ENCODE measurements at places on chromosomes 11 and 22.

DNA sequence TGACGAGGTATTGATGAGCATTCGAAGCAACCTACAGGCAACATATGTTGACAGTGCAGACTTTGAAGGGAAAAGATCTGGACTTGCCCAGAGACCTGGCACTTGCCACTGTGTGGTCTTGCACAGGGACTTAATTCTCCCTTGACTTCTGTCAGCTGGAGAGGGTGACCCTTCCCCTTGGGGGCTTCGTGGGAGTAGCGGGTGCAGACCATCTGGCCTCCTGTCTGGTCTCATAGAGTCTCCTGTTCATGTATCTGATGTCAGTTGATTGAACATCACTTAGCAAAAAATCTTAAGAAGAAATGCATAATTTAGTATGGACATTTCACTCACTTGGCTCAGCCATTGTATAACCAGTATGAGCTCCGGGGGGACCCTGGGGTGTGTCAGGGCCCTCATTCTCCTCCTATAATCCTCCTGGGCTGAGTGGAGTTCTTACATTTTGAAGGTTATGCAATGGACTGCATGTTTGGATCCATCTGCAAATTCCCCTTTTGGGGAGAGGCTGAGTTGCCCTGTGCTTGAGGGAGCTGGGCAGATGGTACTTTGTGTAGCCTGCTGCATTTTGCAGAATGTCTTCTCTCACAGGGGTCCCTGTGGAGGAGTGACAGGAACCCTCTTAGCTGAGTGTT lies 13.0 kb downstream of the BCR start:
- no peak for DNase-seq

DNA sequence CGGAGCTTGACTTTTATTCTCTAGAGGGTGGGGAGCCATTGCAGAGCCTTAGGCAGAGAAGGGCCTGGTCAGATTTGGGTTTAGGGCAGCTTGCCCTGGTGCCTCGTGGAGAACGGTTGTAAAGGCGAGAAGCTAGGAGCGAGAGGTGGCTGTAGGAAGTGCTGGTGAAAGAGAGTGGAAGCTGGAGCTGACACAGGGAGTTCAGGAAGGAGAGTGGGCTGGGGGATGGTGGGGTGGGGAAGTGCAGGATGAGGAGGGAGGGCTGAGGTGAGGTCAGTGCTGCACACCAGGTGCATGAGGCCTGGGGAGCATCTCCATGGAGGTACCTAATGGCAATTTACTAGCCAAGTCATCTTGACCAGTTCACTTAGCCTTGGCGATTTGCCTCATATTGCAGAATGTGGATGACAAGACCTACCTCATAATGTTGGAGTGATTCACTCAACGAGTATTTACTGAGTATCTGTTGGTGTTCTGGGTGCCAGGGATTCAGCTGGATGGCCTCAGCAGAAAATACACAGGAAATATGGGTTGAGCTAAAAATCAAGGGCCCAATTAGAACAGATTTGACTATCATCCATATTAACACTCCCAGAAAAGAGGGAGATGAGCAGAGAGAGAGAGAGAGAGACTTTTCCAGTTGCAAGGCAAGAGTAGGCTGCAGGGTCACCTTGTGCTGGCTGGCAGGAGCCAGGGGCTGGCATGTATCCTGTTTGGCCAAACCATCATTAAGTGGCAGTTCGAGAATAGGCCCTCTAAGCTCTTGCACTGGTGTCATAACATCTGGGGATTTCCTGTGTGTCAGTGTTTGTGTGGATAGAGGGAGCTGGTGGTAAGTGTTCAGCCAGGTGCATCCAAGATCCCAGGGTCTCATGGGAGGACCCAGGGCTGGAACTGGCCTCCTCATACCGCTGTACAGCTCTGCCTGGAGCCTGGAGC lies 44.4 kb upstream of the CLDN5 start:
- DNase-seq = no peak

- DNase-seq = no peak
Measured at GRCh38 chr11:5700421-5701054, 10.9 kb downstream of the TRIM22 start.

GRCh38 chr11:44893308-44893822 lies 57.3 kb downstream of the TP53I11 start:
- DNase-seq = no peak

- no peak for DNase-seq
Measured at GRCh38 chr11:93659841-93660240, 1.6 kb upstream of the CEP295 start.

- no peak for DNase-seq
Measured at GRCh38 chr11:101487775-101488174, 96.0 kb downstream of the TRPC6 start.

DNA sequence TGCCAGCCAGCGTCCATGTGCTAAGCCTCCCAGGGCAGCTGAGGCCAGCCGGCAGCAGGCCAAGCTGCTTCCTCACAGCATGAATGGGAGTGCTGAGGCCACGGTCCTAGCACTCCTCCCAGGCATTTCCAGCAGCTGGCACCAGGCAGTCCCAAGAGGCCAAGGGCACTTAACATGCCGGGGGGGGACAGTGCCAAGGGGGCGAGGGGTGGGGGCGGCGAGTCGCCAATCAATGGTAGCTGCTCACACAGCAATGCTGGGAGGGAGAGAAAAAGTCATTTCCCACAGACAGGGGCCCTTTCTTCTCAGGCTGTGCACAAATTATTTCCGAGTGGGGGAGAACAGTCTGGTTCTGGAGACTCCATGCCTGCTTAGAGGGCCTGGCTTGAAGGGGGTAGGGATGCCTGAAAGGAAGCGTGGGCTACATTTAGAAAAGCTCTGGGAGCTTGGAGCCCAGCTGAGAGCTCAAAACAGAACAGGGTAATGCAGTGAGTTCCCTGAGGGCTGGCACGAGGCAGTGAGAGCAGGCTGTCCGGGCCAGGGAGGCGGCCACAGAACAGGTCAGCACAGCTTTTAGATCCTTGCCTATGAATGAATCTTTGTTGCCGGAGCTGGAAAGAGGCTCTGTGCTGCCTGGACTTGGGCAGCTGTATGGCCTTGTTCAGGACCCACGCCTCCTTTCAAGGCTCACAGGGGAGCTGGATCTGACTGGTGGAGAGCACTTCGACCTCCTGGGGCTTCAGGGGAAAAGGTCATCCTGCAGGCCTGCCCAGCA lies 14.4 kb upstream of the TBC1D10A start:
- no peak for DNase-seq
